Thoracic aorta (tissue), 2 donors: ENCODE measurements at places on chromosomes 3 and 15.

DNA sequence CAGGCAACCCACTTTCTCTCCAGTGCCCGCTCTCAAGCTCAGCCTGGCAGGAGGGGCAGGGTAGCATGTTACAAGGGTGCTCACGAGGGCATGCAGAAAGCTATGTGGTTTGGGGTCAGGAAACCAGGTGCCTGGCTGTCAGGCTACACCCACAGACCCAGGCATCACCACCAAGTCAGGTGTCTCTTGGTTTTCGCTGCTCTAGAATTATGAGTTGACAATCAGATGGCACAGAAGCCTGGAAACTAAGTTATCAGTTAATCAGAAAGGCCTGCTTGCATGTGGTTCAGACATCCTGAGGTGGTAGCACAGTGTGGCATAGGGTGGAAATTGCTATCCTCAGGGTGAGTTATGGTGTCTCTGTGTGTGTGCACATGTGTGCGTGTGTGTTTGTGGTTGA is 16.2 kb upstream of the CCR9 start:
- no peak for DNase-seq

GRCh38 chr3:66037986-66038369 is 740 bp downstream of the MAGI1 start:
- DNase-seq: no peak

DNA sequence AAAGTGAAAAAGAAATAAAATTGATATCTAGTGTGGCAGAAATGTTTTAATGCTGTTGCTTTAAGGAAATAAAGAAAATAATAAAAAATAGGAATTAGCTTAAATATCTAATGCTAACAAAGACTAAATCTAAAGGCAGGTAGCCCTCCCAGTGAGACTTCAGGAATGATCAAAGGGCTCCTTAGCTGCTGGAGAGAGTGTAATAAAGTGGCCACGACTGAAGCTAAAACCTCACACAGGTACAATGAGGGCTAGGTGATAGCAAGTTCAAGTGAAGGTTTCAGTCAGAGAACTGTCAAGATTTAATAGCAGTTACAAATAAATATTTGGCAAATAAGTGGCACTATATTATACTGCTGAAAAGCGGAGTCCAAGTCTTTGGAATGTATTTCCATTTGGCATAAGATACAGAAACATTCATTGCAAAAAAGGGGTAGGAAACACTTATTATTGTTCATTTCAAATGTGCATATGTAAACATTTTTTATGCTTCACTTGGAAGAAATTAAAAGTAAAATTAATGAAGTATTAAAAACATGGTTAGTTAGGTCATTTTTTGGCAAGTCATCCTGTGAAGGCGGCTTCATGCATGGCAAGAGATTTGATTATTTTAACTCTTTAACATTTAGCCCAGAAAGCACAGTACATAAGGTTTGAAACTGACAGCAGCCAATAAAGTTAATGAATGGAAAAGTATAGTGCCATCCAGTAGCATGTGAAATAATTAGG is 168.2 kb downstream of the ECT2 start:
- no peak for DNase-seq

DNA sequence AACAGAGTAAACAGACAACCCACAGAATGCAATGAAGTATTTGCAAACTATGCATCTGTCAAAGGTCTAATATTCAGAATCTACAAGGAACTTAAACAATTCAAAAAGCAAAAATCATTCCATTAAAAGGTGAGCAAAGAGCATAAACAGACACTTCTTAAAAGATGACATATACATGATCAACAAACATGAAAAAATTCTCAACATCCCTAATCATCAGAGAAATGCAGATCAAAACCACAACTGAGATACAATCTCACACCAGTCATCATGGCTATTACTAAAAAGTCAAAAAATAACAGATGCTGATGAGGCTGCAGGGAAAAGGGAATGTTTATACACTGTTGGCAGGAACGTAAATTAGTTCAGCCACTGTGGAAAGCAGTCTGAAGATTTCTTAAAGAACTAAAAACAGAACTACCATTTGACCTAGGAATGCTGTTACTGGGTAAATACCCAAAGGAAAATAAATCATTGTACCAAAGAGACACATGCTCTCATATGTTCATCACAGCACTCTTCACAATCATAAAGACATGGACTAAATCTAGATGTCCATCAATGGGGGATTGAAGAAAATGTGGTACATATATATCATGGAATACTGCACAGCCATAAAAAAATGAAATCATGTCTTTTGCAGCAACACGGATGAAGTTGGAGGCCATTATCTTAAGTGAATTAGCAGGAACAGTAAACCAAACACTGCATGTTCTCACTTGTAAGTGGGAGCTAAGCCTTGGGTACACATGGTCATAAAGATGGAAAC is 393.3 kb upstream of the CBLB start:
- DNase-seq: no peak

DNA sequence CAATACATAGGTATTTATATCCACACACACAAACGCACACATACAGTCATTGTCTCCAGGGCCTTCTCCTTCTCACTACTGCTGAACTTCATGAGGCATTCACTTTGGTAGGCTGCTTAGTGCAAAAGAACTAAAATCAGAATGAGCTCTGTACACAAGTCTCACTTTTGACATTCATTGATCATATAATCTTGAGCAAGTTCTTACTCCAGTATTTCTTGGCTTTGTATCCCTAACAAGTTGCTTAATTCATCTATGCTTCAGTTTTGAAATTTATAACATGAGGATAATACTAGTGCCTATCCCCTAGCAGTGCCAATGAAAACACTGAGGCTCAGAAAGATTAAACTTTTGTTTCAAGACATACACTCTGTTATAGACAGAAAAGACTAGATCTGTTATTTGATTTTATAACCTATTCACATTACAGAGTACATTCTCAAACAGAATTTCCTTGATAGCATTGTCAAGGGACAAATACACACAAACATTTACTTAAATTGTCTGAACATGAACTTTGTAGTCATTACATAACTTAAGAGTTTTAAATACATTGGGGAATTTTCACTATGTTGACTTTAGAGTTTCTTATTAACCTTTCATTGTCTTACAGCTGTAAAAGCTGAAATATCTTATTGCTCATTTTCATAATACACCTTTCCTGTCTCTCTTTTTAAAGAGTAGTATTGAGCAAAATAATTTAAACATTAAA is 55.0 kb upstream of the SI start:
- DNase-seq: no peak

GRCh38 chr3:69313251-69313650 is 72.6 kb downstream of the FRMD4B start:
- DNase-seq: no peak

DNA sequence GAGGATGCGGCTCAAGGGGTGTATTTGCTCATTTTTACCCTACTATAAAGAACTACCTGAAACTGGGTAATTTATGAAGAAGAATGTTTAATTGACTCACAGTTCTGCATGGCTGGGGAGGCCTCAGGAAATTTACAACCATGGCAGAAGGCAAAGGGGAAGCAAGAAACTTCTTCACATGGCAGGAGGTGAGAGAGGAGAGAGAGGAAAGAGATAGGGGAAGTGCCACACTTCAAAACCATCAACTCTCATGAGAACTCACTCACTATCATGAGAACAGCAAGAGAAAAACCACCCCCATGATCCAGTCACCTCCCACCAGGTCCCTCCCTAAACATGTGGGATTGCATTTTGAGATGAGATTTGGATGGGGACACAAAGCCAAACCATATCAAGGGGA is 192.7 kb downstream of the DIPK2A start:
- no peak for DNase-seq

DNA sequence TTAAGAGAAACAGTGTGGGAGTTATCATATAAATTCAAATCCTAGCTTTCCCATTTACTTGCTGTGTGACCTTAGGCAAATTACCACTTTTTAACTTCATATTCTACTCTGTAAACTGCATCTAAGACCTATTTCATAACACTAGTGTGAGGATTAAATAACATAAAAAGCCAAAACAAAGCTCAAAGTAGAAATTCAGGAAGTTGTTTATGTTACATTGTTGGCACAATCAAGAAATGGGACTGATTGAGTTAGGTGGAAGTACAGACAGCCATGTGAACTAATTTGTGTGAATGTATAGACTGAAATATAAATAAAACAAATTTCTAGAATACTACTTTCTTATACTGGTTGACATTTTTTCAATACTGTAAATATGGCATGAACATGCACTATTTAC is 131.7 kb downstream of the STAG1 start:
- no peak for DNase-seq

DNA sequence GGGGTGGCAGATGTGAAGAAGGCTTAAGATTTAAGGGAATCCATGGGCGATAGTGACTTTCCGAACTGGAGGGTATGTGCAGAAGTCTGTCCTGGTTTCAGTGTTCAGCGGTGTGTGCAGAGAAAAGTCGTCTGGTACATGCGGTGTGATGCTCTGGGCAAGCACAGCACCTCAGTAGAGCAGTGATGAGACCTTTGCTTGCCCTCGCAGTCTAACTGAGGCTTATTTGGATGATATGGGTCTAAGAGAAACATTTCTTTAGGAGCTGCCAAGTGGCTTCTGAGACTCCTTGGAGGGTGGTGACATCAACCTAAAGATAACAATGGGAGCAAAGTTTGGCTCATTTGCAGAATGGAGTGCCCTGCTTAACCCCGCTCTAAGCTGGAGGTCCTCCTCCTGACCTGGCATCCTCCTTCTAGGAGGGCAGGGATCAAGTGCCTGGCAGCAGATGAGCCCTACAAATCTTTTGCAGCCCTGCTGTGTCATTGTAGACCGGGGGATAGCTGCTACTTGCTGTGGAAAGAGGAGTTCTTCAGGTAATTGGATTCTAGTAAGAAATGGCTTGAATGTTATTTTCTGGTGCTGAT is 228.1 kb upstream of the AZI2 start:
- DNase-seq: no peak

- no peak for DNase-seq
Observed at GRCh38 chr15:53586799-53587198, 172.7 kb downstream of the WDR72 start.

DNA sequence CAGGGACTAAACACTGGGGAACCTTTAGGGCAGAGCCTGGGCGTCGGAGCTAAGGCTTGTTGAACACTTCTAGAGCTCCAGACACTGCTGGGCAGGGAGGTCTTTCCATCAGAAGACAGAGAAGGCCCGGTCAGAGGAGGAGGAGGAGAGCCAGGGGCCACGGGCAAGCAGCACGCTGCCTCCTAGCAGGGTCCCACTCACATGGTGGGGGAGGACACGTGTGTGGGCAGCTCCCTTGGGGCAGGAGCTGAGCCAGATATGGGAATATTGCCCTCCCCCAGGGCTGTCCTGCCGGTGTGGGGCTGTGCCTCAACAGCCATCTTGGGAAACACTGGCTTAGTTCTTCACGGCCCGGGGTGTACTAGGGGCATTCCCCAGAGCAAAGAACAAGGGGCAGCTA is 89.6 kb upstream of the TLE3 start:
- no peak for DNase-seq

DNA sequence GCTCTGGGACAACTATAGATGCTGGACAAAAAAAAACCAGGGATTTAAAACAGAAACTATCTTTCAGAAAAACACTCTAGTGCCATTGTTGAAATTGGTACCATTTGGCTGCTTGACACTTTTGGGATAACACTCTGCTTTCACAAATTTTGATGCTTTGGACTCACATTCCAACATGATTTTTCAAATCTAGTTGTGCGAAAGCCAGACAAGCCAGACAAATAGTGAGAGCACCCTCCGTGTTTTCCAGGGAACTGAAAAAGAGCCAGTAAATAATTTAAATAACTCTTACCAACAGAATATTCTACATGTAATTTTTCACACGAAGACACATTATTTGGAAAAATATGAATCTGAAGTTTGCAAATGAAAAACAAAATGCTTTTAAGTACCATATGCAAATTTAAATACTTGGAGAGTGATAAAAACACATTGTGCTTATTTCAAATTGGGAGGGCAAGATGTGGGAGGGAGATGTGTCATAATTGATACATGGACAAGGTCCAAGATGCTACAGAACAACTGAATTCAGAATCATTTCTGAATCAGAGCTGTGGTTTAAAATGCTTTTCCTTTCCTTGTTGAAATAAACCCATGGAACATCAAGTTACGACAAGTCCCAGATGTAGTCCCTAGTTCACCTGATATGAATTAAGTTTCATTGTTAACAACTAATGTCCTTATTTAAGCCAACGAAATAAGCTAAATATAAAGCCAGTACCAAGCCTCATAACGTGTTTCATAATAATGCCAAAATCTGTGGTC is 144.2 kb upstream of the SOX2 start:
- no peak for DNase-seq

DNA sequence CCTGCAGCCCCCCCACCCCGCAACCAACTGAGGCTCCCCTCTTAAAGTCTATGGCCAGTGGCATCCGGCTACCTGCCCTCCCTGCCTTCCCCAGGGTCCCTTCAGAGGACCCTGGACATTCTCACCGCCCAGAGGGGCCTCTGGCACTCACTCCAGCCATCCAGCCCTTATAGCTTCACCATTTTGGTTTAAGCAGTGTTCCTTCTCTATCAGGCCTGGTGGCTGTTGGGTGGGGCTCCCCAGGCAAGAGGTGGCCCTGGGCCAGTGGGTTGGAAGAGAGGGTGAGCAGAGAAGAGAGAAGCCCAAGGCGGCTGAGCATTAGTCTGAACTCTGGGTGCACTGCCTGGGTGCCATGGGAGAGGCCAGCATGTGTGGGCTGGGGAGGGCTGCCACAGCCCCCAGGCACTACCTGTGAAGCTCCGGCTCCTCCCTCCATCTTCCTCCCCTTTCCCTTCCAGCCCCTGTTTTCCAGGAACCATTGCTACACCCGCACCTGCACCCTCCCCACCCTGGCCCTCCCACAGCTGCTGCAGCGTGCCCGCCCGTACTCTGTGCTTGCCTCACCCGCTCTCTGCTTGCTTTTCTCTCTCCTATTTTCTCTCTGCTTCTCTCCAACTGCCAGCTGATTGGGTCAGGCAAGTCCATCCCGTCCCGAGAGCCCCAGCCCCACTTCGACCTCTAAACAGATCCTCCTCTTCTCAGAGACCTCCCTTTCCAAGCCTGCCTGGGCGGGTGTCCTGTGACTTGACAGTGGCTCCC is 168.2 kb downstream of the TBC1D2B start:
- no peak for DNase-seq

DNA sequence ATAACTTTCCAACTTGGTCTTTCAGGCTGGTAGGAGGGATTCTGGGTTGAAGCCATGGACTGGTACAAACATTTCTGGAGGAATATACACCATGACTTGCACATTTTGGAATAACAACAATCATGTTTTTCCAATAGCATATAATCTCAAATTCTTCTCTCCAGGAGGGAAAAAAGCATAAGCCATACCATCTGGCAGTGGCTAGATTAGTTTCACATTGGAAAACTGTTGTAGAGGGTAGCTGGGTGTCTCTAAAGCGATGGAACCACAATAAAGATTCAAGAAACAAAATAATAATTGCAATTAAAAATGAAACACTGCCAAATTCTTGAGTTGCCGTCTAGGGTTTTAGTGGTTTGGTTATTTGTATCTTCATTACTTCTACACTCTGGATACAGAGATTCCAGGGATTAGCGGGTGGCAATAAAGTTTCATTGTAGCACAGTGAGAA is 278.5 kb upstream of the RASGRP1 start:
- no peak for DNase-seq

GRCh38 chr3:184679056-184679816 is 32.6 kb downstream of the MAGEF1 start:
- no peak for DNase-seq
